ENCODE measurements at places on chromosomes 2 and 18.

- no peak for DNase-seq
Observed at GRCh38 chr2:214629875-214630274, 179.6 kb downstream of the BARD1 start.

- no peak for DNase-seq
Observed at GRCh38 chr2:45648636-45649035, 2.8 kb upstream of the PRKCE start.

DNA sequence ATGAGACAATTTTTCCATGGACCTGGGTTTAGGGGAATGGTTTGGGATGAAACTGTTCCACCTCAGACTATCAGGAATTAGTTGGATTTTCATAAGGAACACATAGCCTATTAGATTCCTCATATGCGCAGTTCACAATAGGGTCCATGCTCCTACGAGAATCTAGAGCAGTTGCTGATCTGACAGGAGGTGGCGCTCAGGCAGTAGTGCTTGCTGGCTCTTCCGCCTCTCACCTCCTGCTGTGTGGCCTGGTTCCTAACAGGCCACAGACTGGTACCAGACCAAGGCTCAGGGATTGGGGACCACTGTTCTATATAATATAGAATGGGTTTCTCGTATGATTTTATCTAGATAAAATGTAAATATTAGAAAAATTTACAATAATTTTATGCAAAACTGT, 338.7 kb downstream of the CPS1 start:
- no peak for DNase-seq

GRCh38 chr2:10529611-10530010, 81.5 kb upstream of the ODC1 start:
- no peak for DNase-seq

DNA sequence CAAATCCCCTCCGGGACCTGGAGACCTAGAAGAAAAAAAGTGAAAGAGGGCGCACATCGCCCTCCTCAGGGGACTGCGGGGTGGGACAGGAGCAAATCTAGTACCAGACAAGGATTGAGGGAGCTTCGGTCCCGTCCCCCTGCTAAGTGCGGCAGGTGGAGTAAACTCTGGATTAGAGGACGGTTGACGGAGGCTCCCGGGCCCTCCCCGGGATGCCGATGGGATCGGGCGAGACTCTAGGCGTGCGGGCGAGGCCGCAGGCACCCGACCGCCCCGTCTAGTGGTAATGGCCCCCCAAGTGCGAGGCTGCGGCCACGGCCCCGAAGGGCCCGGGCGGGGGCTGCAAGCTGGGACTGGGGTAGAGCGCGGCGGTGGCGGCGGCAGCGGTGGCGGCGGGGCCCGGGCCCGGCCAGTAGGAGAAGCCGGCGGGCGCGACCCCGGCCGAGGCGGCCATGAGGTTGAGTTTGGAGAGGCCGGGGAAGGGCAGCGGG, 3.5 kb downstream of the FEV start:
- no peak for DNase-seq

GRCh38 chr2:33848486-33848885, 249.4 kb upstream of the FAM98A start:
- DNase-seq = no peak

DNA sequence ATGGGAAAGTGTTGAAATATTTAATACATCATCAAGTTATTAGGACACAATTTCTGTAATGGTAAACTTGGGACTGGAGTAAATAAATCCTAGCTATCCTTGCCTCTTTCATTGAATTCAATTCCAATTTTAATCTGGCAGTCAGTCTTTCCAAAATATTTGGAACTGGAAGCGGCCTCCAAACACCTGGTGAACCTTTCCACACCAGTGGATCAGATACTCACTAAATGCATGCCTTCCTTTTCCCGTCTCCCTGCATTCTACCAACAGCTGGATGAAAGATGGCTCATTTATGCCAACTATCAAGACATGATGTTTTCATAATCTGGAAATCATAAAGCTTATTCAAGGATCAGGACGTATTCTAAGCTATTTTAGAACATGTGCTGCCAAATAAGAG, 488.2 kb upstream of the SPHKAP start:
- DNase-seq = no peak

DNA sequence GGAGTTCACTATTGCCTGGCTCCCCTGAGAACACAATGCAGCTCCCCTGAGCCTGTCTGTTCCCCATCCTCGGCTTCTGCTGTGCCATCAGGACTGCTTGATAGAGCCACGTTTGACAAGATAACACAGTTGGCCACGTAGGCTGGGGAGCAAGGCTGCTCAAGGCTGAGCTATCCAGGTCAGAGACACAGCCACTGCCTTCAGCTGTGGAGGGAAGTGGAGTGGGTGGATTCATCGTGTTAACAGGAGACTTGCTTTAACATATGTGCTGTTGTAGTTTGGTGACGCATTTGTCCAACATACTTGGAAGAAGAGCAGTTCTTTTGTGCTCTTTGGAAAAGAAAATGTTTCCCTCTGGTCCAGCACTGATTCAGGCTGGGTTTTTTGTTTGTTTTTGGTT, 68.8 kb downstream of the WDSUB1 start:
- no peak for DNase-seq

GRCh38 chr18:47735041-47735702, 195.3 kb downstream of the SMAD2 start:
- no peak for DNase-seq
